ENCODE measurements at places on chromosomes 4 and X. TPM values are rescaled to one million over a fixed set of nuclear protein-coding genes. Genes with fewer than 3 reads are reported as not detected.

GRCh38 chr4:84892950-84893349 is 73.5 kb downstream of the WDFY3 start:
- no peak for DNase-seq

GRCh38 chrX:24799565-24799964 is 105.8 kb downstream of the POLA1 start:
- DNase-seq: no peak

DNA sequence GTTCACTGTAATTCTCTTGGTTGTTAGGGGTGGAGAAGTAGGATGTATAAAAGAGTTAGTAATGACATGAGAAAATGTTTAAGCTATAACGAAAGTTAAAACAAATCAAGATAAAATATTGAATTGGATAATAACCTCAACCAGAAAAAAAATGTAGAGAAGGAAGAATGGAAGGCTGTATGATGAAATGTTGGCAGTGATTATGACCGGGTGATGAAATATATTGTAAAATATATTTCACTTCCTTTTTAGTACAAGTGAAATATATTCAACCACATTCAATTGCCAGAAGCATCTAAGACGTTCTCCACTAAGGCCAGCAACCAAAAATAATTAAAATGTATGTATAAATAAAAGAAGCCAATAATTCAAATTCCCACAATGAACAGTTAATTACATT is 309.3 kb upstream of the FGF13 start:
- no peak for DNase-seq

GRCh38 chrX:124145749-124146148 is 184.2 kb downstream of the STAG2 start:
- no peak for DNase-seq

- no peak for DNase-seq
These were observed 30.3 kb downstream of the RGS12 start for GRCh38 chr4:3323071-3323481.

The HSFX2 gene
- total RNA-seq: 0.70 TPM

DNA sequence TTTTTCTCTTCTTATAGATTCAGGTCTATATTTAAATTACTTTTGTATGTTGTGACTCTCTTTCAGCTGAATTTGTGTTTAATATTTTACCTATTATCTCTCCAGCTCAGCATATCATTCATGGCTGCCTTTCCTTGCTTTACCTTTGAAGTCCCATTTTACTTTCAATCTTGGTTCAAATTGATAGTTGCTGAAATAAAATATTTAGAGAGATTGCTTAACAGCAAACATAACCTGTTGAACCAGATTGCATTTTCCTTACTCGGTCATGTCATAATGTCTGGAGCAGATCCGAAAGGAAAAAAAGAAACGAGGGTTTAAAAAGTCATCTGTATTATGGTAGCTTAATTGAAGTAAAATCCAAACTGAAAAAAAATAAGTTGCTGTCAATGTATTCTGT is 94.1 kb downstream of the IL1RAPL2 start:
- DNase-seq: no peak

GRCh38 chr4:72295966-72296557 is 264.3 kb downstream of the NPFFR2 start:
- no peak for DNase-seq

All from adrenal gland (tissue), 19 donors.